Esophagus squamous epithelium (tissue), 5 donors: ENCODE measurements at places on chromosomes 4 and X.

DNA sequence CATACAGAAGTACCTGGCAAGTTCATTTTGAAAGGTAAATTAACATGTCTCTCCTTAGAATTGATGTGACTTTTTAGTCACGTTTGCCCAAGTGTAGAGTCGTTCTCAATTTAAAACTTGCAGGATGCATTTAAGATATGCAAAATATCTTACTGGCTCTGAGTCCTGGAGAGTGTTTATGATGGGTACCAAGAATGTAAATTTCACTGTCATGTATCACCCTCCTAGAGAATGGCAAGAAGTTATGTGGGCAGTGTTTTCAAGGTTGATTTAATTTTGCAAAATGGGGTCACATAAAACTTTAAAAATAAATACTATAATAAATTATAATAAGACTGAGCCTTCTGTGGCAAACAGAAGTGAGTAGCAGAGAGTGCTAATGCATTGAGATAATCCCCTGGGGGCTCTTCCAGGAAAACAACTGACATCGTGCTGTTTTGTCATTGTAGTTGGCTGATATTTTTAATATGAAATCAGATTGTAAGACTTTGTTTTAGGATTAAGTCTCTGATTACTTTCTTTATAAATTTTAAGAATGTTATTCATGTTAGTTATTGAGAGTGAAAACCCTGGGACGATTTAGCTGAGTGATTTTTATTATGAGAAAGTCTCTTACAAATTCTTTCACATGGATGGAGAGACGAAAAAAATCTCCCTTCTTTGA, 103.0 kb downstream of the AFF1 start:
- no peak for DNase-seq

DNA sequence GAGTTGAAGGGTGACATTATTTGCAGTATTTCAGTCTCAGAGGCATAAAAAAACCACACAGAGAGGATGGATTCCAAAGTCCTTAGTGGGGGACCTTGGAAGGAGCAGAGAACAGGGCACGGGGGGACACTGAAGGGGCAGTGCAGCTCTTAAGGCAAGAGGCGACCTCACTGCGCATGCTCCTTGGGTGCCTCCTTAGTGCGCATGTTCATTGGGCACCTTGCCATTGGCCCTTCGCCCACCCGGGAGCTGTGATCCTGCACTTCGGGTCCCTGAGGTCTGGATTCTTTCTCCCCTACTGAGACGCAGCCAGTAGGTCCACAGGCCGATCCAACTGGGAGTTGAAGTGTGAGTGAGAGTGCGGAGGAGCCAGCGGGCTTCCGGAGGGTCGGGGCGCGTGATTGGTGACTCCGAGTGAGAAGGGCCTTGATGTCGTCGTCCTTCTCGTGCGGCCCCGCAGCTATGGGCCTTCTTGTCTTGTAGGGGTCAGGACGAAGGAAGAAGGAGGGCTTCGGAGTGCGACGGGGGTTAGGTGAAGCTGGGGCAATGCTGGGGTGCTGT, at the start of gene XAGE5:
Gene XAGE5 (plus strand): TSS at position 223 of the 561 bp plus-strand sequence. CDS start 1,280 bp downstream, outside the sequence.
- DNase-seq: no peak

GRCh38 chr4:114116861-114117260, 137.4 kb upstream of the ARSJ start:
- no peak for DNase-seq

GRCh38 chrX:13369256-13370030, 49.6 kb upstream of the ATXN3L start:
- DNase-seq: no peak

DNA sequence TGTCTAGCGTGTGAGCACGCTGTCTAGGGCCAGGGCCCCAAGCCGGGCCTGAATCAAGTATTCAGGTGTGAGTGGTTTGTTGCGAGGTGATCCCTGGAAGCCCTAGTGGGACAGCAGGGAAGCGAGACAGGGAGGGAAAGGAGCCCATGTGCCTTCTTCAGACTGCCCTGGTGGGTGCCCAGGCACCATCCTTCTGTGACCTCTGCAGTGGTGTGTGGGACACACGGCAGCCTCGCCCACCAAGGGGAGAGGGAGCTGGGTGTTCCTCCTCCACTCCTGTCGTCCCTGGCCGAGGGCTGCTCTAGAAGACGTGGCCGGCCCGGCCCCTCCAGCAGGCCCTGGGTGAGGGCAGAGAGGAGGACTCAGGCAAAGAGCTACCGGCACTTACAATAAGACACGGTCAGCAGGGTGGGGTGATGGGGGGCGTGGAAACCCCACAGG, 47.4 kb downstream of the HTRA3 start:
- no peak for DNase-seq

- DNase-seq: no peak
These were observed 66.9 kb downstream of the SYNPO2 start for GRCh38 chr4:118955515-118955914.

DNA sequence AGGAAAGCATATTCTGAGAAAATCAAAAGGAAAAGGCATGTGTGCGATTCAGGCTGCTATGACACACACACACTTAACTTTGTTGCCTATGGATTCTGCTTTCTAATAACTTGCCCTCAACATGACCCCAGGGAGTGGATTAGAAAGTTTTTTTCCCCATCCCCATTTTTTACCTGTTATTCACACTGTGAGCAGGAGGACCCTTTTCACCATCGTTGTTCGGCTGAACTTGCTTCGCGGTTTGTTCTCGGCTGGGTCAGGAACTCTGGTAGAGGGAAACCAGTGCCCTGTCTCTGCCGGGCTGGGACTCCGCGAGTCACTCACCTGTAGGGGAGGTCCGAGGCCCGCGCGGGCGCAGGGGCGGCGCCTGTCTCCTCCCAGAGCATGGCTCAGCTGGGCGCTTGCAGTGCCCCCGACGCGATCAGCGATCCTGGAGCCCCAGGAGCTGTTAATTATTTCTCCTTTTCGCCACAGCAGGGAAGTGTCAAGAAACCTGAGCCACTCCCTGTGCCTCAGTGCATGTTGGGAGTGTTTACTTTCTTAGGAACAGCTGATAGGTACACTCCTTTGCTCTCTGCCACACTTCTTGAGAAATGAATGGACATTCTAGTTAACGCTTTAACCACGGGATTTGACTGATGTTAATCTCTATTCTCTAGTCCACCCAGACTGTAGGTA, at the start of gene RASSF6:
Gene RASSF6 (minus strand): TSS at position 322 of the 678 bp plus-strand sequence. CDS start 8,641 bp downstream, outside the sequence.
- no peak for DNase-seq

DNA sequence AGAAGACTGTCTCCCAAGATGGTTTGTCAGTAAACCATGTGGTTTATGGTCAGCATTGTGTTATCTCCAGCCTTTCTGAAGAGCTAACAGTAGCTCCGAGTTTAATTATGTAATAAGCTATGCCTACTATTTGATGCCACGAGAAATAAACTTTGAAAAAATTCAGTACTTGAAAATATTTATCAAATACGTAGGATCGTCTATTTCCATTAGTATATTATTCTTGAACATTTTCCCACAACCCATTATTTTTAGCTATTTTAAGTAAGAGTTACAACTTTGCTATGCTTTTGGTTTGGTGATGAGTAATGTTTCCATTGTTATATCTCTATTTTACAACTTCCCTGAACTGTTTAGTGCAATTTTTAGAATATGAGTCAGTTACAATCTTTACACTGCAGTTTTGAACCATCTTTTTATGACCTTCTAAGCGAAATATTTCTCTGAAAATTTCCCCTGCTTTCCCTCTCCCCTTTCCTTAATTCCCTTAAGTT, 44.5 kb upstream of the TRIM2 start:
- DNase-seq: no peak

DNA sequence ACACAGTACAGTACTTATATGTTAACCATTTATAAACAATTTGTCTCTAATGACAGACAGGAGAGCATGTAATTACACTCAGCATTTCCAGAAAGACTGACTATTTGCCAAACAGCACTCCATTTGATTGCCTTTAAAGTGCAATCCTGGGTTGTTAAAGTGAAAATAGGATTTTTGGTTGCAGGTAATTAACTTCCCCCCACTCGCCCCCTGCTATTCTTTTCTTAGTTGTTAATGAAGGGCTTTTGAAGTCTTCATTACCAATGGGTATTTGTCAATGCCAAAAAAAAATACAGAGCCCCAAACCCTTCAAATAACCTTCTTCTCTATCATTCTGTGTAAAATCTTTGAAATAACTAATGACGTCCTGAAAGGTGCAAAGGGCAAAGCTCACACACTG, 825.6 kb downstream of the STPG2 start:
- DNase-seq: no peak

DNA sequence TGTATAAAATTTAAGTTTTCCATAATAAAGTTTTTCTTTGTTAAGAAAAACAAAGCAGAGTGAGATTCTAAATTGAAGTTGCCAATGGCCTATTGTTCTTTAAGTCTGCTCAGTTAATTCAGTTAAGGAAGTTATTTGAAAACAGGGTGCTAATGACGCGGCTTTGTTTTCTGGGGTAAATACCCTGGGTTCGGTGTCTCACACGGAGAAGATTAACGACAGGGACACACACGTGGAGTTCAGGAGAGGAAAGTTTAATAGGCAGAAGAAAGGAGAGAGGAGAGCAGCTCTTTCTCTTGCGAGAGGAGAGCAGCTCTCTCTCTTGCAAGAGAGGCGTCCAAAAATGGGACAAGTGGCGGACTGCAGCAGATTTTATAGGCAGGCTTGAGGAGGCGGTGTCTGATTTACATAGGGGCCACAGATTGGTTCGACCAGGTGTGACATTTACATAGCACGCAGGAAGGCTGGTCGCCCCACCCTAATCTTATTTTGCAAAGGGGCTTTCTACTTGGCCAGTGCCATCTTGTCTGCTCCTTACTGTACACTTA, 9.6 kb downstream of the CA5B start:
- no peak for DNase-seq

DNA sequence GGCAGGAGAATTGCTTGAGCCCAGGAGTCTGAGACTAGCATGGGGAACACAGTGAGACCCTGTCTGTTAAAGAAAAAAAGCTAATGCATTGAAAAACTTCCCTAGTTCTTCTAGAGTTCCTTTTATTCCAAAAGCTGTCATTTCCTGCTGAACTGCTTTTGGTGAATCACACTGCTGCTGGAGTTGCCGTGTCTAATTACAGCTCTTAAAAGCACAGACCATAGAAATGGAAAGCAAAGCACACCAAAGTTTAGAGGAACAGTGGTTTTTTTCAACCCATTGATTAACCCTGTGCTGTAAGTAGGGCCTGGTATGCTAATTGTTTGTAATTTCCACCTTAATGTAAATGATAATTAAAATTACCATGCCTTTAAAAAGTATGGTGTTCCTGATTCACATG, 52.4 kb downstream of the SEPTIN11 start:
- DNase-seq: no peak

GRCh38 chrX:34560180-34560579, 96.9 kb downstream of the TMEM47 start:
- DNase-seq: no peak

GRCh38 chr4:1290165-1290977, 680 bp downstream of the MAEA start:
- DNase-seq: no peak
